ENCODE measurements at places on chromosomes 7 and 10.

GRCh38 chr7:123798532-123799188 lies 46.3 kb upstream of the HYAL4 start:
- no peak for DNase-seq

DNA sequence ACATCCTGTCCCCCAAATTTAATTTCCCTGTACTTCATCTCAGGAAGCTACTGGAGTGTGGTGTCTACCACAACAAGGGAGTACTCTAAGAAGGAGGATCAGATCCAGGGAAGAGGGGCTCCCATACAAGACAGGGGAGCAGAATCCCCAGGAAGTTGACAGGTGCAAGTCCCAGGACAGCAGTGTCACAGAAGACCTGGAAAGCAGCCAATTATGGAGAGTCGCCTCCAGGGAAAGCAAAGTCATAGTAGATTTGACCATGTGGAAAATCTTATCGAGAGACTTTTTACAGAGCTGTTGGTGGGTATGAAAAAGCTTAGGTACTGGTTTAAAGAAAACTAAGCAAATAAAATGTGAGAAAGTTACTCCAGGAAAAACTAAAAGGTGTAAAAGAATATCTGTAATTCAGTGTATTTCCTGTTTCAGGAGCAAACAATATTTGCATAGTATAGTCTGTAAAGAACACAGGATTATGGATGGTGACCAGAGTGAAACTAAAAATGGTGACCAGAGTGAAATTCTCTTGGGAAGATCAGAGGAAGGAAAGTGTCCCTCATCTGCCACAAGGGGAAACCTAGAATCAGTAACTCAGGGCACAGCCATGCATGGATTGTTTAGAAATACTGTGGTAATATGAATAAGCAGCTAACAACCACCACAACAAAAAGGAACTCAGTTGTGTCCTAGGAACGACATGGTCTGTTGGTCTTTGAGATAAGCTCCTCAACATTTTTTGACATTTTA lies 44.5 kb downstream of the LANCL2 start:
- DNase-seq, result no peak

DNA sequence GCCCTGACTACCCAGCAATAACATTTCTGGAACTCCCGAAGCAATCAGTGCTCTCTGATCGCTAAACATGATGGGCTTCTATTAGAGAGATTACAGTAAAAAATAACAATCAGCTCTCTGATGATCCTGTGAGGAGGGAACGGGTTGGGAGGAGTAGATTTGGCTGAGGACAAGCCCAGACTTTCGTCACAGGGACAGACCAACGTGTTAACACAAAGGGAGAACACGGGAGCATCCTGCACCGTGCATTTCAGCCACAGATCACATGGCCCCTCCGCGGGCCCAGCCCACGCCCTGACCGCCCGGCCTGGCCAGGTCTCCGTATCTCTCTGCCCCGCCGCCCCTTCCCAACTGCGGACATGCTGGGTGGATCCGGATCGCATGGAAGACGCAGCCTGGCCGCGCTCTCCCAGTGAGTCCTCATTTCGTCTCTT lies 95.0 kb upstream of the AGBL3 start:
- DNase-seq, result no peak

- no peak for DNase-seq
These were observed 8.3 kb upstream of the FAM133B start for GRCh38 chr7:92598310-92598981.

DNA sequence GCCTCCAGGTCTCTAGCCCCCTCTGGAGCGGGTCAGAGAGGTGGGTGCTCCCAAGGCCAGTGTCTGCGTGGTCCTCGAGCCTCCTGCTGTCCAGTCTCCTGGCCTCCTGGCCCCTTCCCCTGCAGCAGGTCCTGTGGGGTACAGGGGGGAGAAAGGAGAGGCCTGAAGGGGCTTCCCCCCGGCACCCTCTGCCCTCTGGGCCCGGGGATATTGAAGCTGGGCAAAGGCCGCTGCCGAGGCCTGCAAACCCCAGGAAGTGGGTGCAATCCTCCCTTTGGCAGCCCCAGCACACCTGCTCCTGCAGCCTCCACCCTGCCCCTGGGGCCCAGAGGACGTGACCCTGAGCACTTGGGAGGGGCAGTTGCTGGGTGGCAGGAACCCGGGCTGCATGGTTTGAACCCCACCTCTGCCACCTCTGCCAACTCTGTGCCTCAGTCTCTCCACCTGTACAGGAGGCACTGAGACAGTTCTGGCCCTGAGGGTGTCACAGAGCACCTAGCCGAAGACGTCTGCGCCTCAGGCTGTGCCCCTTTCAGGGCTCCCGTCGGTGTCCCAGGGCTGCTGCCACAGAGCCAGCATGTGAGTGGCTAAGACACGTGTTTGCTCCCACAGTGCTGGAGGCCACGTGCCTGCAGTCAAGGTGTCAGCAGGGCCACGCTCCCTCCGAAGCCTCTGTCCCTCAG lies 59.1 kb upstream of the INPP5A start:
- no peak for DNase-seq

GRCh38 chr7:7882888-7883287 lies 85.7 kb upstream of the GLCCI1 start:
- DNase-seq, result no peak

DNA sequence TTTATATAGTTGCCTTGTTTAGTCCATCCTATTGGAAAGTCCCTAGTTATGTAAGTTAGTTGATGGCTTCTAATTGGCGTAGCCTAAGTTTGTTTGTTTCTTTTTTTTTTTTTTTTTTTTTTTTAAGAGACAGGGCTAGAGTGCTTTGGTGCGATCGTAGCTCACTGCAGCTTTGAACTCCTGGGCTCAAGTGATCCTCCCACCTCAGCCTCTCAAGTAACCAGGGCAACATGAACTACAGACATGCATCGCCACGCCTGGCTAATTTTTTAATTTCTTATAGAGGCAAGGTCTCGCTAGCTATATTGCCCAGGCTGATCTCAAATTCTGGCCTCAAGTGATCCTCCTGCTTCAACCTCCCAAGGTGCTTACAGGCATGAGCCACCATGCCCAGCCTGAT lies 7.1 kb downstream of the CSGALNACT2 start:
- DNase-seq, result no peak

GRCh38 chr7:138945821-138946220 lies 35.4 kb downstream of the KIAA1549 start:
- DNase-seq, result no peak

GRCh38 chr7:95421000-95421846 lies 13.6 kb downstream of the PON2 start:
- no peak for DNase-seq

DNA sequence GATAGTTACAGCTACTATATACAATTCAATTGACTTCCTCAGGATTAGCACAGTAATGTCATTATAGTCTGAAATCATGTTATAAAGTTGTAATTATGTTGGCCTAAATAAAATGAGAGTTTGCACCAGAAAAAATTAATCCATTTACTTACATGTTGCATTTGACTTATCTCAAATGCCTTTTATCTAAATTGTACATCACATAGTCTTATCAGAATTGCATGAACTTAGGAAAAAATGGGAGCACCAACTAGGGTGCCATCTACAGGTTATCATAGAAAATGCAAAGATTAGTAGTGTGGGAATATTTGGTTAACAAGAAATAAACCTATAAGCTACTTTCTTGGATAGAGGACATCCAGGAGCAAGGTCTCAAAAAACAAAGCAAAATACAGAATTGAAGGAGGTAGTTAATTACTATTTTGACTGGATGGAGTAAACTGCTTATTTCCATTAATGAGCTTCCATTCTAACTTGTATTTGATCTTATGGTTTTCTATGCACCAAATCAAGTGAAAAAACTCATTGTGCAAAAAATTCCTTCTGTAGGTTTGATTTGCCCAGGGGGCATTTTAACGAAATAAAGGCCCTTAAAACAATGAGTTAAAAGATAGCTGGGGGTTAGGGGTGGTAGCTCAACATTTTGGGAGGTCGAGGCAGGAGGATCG lies 60.0 kb upstream of the ORC5 start:
- no peak for DNase-seq

DNA sequence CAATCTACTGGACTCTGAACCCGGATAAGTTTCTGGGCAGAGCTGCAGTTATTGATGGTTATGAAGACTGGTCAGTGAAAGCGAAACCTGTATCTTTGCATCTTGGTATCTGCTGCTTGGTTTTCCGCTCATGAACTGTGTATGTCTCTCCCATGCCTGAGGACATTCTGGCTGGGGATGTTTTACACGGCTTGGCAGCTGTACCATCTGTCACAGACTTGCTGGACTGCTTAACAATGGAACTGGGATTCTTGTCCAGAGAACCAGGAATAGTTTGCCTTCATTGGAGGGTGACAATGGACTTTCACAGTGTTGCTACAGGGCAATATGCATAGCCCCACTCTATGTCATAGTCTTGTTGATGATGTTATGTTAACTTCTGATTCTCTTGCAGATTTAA lies 119.9 kb upstream of the TMEM106B start:
- no peak for DNase-seq

DNA sequence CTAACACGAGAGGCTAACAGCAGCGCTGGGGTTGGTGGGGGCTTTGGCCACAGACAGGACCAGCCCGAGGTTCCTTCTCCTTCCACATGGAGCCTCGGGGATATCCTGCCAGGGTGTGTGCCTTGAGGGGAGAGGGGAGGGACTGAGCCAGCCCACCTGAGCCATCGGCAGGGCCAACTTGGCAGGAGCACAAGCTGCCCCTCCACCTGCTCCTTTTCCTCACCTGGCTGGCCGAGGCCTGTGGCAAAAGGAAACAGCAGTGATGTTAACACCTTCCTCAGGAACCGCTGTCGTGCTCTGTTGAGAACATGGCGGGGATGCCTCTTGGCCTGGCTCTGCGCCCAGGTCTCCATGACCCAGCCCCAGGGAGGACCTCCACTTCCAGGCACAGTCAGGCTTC lies 255.1 kb upstream of the PPP2R2D start:
- DNase-seq, result no peak

GRCh38 chr7:38339953-38340819 lies 66.8 kb upstream of the TARP start:
- no peak for DNase-seq

GRCh38 chr7:28107960-28108359 lies 72.6 kb downstream of the JAZF1 start:
- DNase-seq, result no peak

GRCh38 chr7:157744786-157745601 lies 408.2 kb downstream of the DNAJB6 start:
- DNase-seq, result peak; percentile 11

GRCh38 chr10:45652511-45652910 lies 20.1 kb downstream of the ZFAND4 start:
- DNase-seq, result no peak

GRCh38 chr10:122852261-122852660 lies 6.6 kb upstream of the CUZD1 start:
- DNase-seq, result no peak

GRCh38 chr7:122488241-122488640 lies 183.7 kb upstream of the FEZF1 start:
- DNase-seq, result no peak

- DNase-seq, result no peak
These were observed 76.7 kb downstream of the SHH start for GRCh38 chr7:155735442-155736115.

DNA sequence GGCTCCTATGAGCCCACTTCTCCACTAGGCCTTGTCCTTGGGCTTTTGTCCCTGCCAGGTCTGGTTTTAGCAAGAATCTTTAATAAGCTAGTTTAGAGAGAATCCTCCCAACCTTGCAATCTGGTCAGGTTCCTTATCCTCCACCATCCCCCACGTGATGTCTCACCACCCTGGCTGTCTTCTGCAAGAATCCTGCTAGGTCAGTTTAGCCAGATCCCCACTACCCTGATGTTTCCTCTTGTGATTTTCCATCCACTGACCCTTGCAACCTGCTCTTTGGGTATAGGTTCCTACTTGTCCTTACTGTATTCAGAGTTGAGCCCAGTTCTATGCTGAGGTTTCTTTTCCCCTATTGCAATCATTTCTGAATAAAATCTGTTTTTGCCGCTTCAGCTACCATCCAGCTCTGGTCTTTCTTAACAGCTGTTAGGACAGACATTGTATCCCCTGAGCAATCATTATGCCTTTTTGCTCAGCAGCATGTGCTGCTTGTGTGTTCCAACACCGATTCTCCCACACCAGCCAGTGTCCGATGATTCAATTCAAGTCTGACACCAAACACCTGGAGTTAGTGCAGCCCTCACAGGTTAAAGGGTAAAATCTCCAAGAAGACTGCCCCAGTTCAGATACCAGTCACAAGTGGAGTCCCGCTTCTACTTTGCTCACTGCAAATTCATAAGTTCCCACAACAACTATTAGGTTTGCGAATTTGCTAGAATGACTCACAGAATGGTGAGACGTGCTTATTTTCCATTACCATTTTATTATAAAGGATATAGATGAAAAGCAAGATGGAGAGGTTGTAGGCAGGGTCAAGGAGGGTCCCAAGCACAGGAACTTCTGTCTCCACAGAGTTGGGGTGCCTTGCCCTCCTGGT lies 62.2 kb upstream of the ADCY1 start:
- DNase-seq, result no peak

DNA sequence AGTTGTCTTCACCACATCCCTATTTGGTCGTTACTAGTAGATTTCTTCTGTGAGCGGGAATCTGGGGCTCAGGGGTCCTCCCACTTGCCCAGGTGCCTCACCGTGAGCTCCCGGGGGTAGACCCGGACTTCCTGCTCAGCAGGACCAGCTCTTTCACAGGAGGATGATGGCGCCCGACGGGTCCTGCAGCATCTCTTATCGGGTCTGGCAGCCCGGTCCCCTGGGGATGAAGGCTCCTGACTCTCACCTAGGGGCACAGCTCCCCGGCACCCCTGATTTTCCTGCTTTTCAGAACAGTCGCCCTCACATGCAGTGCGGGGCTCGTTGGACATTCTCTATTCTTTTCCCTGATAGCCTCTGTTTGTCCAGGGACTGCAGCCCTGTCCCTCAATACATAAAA lies 33.0 kb upstream of the SHH start:
- no peak for DNase-seq

- DNase-seq, result no peak
These were observed 418.9 kb upstream of the POM121L12 start for GRCh38 chr7:52616552-52616951.

- peak; percentile 47 for DNase-seq
These were observed 23.4 kb downstream of the OR9A2 start for GRCh38 chr7:143003393-143004051.

DNA sequence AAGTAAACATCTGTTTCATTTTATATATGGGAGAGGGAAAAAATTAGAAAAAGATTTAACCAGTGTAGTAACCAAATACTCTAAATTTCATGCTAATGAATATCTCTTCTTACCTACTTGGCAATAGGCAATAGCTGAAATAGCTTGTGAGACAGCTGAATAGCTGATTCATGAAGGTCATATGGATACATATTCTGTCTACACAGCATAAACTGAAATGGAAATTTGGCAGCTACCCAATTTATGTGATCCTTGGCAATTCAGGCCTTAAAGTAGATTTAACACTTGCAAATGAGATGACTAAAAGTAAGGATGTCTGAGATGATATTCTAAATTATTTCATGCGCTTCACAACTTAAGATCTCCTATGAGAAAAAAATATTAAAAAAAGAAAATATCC lies 261.2 kb upstream of the SEMA3A start:
- DNase-seq, result no peak
